ENCODE measurements at places on chromosomes 1 and 21.

DNA sequence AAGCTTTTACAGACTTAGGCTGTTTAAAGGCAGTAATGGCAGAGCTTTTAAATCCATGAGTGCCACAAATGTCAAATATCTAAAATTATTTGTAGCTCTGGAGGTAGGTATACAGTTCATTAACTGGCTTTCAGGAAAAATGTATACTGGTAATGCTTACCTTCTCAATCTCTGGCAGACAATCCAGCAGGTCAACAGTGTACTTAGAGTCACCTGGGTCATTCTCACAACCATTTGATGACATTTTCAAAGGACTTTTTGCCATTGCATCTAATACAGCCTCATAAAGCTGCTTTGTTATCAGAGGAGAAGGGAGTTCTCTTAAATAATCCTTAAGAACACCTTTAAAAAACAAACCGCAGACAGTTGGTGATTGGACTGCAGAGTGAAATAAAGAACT lies 31.9 kb downstream of the SYDE2 start:
- DNase-seq = no peak

- no peak for DNase-seq
Measured at GRCh38 chr1:205343431-205344065, 13.2 kb downstream of the KLHDC8A start.

GRCh38 chr1:204589409-204590038 lies 73.3 kb downstream of the MDM4 start:
- no peak for DNase-seq

GRCh38 chr1:157150631-157151030 lies 12.4 kb upstream of the ETV3 start:
- no peak for DNase-seq

- DNase-seq = no peak
Measured at GRCh38 chr1:56803561-56804156, 15.5 kb downstream of the FYB2 start.

DNA sequence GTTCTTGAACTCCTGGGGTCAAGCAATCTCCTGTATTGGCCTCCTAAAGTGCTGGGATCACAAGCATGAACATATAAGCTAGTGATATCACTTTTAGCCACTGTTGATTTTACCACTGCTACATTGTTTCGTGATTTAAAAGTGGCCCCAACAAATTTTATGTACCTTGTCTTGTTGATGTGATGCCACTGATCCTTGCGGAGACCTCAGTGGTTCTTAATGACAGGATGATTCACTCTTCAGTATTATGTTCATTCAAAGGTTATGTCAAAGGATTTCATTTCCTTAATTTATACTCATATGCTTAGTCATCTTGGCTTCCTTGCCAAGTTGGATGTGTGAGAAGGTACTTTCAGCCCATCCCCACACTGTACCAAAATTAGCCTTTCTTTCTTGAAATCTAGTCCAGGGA lies 12.1 kb downstream of the PRKACB start:
- no peak for DNase-seq

DNA sequence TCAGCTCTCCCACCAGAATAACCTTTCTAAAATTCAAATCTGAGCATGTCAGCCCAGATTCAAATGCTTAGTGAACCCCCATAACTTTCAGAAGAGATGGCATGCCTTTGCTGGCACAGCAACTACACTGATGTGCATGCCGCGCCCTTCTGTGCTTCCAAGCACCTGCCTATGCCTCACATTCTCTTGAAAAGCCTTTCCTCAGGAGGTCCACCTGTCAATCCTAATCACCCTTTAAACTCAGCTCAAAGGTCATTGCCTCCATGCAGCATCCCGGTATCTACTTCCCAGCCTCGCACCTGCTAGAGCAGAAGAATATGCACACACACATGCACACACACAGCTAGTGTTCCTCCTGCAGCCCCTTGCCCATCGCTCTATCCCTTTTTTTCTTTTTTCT lies 5.2 kb upstream of the S100A2 start:
- DNase-seq = no peak

DNA sequence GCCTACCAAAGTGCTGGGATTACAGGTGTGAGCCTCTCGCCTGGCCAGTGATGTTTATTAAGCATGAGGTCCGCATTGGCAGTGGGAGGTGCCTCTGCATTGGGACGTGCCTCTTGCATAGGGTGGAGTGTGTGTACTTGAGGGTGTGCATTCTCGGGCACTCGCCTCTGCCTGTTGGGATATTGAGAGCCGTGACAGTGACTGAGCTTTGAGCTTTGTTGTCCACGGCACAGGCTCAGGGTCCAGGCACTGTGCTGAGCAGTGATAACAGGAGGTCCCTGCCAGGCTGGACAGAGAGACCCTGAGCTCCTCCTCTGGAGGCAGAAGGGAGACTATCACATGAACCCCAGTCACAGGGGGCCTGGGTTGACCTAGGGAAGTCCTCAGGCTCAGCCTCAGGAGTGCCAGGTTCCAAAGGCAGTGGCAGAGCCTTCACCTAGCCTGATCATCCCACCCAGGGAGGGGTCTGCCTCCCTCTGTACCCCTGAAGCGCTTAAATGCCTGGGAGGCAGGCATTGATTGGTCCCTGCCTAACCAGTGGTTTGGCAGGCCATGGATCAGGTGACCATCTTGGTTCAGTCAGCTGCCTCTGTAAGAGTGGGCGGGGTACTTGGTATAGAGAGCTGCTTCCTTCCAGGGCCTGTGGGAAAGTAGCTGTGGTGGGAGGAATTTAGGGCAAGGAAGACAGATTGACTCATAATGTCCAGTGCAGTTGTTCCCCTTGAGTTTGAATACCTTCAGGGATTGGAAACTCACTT lies 213.8 kb upstream of the TMEM51 start:
- no peak for DNase-seq

DNA sequence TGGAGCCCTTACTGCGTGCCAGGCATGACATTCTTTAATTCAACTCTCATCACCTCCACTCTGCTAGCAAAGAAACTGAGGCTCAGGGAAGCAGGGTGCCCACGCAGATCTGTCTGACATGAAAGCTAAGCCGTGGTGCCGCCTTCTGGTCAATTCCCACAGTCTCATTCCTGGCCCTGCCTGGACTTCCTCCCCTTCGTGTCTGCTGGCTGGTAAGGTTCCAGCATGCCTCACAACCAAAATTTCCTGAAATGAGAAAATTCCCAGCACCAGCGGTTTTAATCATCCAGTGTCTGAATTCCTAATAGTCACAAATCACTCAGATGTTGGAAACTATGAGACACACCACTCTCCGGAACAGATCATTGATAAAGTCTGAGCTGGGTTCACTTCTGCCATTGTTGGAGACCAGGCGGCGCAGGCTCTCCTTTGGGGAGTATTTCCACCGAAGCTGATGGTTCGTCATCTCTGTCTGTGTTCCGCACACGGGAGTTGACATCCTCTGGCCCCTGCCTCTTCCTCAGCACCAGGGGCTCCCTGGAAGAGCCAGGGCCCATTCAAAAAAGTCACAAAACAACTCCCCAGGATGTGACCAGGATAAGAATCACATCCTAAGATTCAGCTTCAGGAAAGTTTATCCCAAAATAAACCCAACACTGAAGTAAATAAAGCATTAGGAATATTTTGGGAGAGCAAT lies 167.7 kb downstream of the PLPP3 start:
- DNase-seq = no peak

- no peak for DNase-seq
Measured at GRCh38 chr1:73781251-73781650, 416.7 kb downstream of the LRRIQ3 start.

DNA sequence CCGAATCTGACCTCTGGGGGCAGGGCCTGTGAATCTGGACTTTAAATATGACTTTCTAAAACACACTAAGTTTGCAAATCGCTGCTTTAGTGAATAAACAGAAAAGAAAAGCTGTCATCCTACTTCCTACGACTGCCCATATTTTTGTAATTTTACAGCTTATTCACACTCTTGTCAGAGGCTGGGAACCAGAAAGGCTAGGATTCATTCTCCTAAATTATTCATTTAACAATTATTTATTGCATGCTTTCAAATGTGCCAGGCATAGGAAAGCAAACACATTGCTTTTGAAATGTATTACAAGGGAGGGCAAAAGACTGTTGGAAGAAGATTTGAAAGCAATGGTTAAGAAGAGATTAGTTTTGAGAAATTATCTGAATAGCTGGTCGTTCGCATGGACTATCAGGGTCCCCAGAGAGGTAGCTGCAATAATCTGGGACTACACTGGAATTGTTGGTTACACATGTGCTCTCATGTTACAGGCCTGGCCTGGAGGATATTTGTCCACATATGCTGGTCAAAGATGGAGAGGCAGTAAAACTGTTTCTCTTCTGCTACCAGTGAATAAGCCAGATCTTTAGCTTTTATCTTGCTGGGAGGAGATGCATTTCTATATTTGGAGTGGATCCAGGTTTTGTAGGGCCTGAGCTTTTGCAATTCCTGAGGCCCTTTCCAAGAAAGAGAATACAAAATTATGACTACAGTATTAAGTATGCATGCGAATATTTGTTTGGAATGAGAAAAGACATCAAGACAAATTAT lies 29.6 kb upstream of the SFPQ start:
- DNase-seq = no peak

GRCh38 chr1:19564366-19564765 lies 79.0 kb upstream of the CAPZB start:
- no peak for DNase-seq

DNA sequence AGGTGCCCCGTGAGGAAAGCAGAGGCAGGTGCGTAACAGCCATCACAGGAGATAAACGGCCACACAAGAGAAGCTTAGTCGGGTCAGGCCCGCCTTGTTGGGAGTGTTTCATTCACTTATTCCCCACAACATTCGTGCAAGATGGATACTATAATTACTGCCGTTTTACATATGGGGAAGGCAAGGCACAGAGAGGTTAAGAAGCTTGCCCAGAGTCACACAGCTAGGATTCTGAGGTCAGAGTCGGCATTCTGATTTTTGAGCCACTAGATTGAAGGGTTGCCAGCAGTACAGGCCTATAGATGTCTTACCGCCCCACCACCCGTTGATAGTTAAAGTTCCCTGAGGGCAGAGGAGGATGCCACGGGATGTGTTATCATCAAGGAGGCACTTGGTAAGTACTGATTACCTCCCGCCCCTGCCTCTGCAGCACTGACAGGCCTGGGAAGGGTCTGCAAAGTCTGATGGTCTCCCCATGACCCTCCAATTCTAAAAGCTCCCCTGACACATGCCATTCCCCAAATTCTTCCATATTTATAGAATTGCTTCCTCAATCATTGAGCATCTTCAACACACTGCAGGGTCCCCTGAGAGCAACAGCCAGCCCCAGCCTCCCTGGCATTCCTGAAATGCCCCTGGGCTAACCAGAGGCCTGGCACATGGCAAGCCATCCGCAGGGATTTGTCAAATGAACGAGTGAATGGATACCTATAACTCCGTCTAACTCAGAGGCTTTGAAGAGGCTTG lies 74.7 kb upstream of the CLDN14 start:
- DNase-seq = no peak

GRCh38 chr1:114524944-114525343 lies 13.9 kb upstream of the TRIM33 start:
- DNase-seq = no peak

GRCh38 chr1:43279161-43279560 lies 6.2 kb downstream of the C1orf210 start:
- no peak for DNase-seq

DNA sequence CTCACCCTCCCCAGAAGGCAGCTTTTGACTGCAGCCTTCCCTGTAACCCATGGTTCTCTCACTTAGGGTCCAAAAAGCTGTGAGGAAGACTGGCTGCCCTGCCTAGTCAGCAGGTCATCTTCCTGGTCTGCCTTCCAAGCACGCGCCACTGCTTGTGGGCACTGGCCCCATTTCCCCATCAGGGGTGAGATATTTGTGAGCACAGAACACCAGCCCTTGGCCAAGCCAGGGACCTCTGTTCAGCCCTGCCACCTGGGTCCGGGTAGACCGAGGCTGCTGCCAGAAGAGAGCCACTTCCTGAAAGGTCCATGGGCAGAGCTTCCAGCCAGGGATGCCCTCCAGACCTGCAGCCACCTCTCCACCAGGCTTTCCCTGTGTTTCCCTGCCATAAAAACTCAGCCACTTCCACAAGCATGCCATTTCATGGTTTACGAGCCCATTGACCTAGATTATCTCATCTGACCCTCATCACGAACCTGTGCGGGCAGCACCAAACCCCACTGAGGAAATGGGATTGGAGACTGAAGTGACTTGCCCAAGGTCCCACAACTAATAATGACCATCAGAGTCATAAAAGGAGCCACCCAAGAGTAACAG lies 40.5 kb downstream of the GLIS1 start:
- DNase-seq = no peak

DNA sequence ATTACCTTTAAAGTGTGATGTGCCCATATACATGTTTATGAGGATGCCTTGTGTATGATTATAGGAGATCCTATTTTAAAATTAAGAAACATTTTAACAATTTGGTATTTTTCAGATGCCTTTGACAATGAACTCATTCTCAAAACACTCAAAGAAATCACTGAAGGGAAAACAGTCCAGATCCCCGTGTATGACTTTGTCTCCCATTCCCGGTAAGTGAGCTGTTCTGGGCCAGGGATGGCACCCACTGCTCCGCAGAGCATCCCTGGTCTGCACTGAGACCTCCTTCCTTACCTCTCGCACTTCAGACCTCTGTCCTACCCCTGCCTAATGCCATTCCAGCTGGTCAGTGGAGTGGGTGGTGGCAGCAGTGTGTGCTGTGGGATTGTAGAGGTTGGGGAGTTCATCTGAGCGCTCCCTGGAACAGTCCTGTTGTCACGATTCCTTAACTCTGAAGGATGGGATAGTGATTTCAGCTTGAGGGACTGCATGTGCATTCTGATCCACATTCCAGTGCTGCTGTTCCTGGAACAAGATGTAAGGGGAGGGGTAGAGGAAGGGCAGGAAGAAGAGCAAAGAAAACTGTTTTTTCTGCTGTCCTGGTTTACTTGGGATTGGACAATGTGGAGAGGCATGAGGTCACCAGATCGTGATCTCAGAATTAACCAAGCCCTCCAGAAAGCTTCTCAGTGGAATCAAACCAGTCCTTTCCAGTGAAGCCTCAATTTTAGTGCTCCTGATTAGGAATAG lies 63.9 kb downstream of the UCK2 start:
- DNase-seq = no peak

DNA sequence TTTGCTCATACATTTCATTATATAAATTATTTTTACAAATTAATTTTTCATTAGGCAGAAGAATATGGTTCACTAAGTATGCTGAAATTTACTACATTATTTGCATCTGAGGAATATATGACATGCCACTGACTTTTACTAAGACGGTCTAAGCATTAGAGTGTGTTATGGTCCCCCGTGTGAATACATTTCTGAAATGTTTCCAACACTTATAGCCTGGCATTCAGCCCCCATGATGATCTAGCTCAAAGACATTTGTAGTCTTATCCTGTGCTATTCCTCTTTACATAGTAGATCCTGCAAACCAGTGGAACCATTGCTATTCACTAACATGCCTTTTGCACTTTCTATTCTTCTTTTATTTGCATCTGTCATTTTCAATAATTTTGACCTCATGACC lies 1878.0 kb downstream of the MRPL39 start:
- DNase-seq = no peak
